ENCODE measurements at places on chromosomes 12 and 14.

DNA sequence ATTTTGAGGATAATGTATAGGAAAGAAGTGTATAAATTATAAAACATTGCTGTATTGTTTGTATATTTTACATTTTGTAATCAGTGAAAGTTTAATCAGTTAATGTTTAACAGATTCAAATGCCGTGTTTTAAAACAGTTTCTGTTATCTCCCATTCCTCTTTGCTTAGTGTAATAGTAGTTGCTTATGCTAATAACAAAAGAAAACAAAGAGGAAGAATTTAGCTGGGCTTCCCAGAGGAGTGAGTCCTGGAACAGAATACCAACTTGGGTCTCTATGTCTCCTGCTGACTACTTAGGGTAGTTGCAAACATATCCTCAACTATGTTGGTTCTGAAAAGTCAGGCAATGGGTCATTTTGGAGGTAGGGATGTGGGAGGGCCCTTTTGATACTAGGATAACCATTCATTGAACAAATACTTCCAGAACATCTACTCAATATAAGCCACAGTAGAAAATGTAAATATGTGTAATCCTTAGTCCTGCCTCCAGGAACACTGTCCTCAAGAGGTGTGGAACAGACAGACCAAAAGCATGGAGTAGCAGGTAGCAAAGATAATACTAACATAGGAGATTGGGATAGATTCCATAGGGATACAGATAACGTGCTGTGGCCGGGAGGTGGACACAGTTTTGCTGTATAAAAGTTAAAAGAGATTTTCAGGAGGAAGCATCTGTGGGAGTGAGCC is 36.1 kb upstream of the EVL start:
- DNase-seq, result peak; percentile 7

DNA sequence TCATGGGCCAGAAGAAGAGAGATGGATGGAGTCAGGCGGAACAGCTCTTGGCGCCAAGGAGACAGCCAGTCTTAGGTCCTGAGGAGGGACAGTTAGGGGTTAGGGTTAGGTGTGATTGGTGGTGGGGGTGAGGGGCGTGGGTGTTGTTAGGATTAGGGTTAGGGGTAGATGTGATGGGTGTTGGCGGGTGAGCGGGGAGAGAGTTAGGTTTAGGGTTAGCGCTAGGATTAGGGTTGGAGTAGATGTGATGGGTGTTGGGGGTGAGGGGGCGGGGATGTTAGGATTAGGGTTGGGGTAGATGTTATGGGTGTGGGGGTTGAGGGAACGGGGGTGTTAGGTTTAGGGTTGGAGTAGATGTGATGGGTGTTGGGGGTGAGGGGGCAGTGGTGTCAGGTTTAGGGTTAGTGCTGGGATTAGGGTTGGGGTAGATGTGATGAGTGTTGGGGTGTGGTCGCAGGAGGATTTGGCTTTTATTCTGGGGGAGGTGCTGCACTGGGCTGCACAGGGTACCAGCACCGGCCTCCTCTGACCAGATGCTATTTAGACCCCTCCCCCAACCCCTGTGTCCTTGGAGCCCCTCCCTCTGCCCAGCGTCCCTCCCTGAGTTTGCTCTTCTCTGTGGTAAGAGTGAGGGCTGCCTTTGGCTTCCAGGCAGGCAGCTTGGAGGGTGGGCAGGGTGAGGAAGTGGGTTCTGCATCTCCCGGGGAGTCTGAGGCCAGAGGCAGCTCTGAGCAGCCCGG is 35.6 kb upstream of the FBRSL1 start:
- DNase-seq, result no peak

DNA sequence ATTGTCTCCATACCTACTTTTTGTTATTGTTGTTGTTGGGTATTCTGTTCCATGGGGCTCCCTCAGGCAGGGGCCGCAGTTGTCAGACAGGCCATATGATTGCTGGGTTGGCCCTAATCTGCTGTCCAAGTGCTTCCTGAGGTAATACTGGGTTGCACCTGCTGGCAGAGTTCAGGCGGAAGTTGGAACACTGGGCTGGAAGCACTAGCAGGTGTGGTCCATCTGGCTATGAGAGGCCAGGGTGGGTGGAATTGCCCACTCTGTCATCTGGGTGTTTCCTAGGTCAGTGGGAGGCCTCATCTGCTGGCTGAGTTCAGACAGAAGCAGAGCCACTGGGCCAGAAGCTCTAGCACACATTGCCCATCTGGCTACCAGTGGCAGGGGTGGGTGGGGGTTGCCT is 81.3 kb upstream of the NID2 start:
- DNase-seq, result peak; percentile 2

- DNase-seq, result no peak
These were observed 2.9 kb upstream of the SLC25A29 start for GRCh38 chr14:100309028-100309737.

GRCh38 chr12:93667672-93668071 is 9.5 kb upstream of the CRADD start:
- no peak for DNase-seq

- DNase-seq, result no peak
These were observed 221.8 kb downstream of the SLC41A2 start for GRCh38 chr12:104736307-104736706.

- DNase-seq, result no peak
These were observed 49.7 kb upstream of the OVCH1 start for GRCh38 chr12:29547151-29547632.

DNA sequence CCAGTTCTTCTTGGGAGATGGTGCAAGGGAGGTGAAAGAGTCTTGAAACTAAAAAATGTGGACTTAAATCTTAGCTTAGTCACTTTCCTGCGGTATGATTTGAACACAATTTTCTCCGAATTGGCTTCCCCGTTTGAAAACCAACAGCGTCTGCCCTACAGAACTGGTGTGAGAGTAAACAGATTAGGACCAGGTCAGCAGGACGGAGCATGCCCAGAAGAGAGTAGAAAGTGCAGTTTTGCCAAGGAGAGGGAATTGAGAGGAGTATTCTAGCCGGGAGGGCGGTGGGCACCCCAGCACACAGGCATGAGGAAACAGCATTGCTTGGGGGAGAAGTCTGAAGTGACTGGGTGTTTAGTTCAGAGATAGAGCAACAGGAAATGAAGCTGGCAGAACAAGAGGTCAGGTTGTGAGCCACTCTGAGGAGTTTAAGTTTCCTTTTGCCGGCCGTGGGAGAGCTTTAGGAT is 927.1 kb downstream of the VRK1 start:
- DNase-seq, result peak; percentile 22

- no peak for DNase-seq
These were observed 134.8 kb downstream of the BCL11B start for GRCh38 chr14:99137001-99137700.

DNA sequence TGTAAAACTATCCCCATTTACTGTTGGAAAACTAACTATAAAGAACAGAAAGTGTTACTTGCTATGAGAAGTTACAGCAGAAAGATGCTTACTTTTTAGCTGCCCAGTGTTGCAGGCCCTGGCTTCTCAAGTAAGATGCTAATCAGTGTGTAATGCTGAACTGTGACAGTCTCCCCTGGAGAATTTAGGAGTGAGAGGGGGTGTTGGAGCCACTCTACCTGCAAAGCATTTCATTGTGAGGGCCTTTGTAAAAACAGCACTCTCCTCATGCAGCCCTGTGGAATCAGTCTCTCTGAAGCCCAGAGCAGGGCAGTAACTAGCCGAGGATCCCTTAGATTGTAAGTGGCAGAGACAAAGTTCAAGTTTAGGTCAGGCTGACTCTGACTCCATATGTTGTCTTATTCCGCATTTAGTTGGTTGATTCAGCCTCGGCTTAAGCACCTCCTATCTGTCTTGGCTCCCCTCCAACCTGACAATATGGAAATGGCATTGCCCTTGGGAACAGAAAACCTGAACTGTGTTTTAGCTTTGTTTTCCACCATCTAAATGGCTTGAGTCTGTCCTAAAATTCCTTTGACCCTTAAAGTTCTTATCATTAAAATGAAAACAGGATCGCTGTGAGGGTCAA is 141.3 kb downstream of the PRKCH start:
- no peak for DNase-seq

GRCh38 chr12:71455028-71455737 is 15.6 kb downstream of the LGR5 start:
- DNase-seq, result no peak

- DNase-seq, result no peak
These were observed 179.9 kb downstream of the ADCK1 start for GRCh38 chr14:77979666-77980351.

- no peak for DNase-seq
These were observed 23.6 kb upstream of the OR11G2 start for GRCh38 chr14:20167091-20167490.

GRCh38 chr12:124152731-124153130 is 142.2 kb upstream of the RFLNA start:
- DNase-seq, result no peak

DNA sequence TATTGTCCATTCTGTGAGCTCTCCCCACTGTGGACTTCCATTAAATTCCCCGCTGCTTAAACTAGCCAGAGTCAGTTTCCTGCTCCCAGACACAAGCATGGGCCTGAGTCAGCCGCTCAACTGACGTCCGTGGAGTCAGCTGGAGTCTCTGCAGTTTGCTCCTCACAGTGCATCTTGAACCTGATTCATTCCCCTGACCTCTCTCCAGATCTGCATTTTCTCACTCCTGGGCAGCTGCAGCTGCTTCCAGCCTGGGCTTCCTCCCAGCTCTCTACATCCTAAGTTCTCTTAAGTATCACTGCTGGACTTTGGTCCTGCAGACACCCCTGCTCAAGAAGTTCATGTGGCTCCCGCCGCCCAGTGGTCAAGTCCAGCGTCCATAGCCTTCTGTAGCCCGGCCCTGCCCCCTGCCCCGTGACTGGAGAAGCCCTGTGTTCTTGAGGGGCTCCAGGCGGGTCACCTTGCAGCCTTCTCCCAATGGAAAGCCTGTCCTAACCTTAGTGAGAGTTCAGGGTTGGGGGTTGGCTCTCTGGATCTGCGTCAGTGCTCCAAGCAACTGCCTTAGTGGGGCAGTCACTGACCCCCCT is 20.0 kb downstream of the NFKBIA start:
- no peak for DNase-seq

GRCh38 chr14:104933746-104934733 is 9.4 kb downstream of the PLD4 start:
- no peak for DNase-seq

DNA sequence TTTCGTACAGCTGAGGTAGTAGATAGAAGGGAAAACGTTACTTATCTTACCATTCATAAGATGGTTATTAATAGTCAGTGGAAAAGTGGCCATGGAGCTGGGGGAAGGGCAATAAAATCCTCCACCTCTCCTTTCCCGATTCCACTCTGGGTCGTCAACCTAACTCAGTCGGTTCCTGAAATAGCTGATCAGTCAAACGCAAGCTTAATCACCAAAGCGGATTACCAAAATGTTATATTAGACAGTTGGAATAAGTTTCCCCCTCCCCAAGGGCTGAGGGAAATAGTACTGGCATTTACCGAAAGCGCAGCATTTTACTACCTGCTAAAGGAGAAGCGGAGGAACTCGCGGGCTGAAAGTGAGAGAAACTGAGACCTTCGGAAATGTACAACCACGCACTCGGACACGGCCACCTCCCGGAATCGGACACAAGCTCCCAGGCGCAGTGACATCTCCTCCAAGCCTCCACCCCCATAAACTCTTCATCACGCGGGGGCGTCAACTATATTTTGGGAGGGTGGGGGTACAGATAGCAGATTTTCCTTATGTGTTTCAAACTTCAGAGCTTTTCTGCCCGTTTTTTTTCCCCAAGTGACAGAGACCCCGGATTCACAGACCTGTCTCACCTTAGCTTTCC is 1.2 kb downstream of the PPM1H start:
- DNase-seq, result peak; percentile 71

DNA sequence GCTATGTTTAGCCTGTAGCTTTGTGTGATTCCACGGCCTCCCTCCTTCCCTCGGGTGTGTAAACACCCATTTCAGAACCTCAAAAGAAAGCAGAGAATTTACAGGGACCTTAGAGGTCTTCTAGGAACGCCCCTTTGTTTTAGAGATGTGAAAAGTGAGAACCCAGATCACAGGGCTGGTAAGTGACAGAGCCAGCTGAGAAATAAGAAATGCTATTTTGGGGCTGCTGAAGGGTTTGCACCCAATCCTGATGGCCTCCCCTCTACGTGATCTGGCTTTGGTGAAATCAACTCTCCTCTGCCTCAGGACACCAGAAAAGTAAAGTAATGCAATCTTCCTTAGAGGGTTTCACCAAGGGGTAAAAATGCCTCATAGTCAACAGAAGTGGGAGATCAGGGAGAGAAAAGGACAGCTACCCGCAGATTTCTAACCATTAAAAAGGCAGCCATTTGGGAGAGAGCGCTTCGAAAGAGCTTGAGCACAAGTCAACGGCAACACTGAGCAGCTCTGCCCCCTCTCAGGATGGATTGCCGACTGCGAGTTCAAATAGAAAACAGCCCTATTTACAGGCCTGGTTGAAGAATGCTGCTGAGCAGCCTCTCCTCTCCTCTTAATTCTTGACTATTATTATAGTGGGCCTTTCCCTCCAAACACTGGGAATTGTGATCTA is 78.5 kb upstream of the RASSF3 start:
- DNase-seq, result no peak

- peak; percentile 82 for DNase-seq
These were observed 21.9 kb upstream of the KLC1 start for GRCh38 chr14:103606963-103607668.

DNA sequence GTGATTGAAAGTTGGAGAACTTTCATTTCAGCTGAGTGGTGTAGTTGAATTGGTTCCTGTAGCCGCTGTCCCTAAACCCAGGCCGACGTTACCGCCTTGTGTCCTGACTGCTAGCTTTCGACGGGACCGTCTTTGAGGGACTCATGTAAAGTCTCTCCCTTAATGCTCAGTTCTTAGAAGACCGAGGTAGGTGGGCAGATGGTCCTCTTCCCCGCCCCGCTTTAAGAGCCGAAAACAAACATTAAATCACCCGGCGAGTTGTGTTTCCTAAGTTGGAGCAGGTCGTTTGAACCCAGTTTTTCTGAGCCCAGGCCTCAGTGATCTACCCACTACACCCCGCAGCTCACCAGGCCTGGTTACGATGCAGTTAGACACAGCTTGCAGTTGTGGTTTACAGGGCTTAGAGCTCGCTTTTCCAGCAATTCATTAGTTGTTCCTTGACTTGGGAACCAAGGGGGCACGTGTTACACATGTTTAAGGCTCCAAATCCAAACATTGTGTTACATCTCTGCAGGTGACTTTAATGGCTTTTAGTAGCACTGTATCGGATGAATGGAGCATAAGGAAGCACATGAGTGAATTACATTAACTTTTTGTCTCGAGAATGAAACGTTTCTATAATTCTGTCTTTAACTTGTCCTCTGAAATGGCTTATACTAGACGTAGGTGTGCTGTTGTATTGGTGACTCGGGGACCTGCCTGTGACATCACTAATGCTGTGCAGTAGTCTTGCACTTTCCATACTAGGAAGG is 790 bp downstream of the NEDD1 start:
- peak; percentile 70 for DNase-seq

- no peak for DNase-seq
These were observed 150.8 kb downstream of the PRKCH start for GRCh38 chr14:61472011-61472672.

- DNase-seq, result peak; percentile 40
These were observed 7.8 kb downstream of the PITPNM2 start for GRCh38 chr12:123142921-123143735.

GRCh38 chr12:4451694-4452093 is 6.1 kb upstream of the FGF6 start:
- DNase-seq, result no peak

All from DMS53 (cell line).